ENCODE measurements at places on chromosomes 16 and 17.

DNA sequence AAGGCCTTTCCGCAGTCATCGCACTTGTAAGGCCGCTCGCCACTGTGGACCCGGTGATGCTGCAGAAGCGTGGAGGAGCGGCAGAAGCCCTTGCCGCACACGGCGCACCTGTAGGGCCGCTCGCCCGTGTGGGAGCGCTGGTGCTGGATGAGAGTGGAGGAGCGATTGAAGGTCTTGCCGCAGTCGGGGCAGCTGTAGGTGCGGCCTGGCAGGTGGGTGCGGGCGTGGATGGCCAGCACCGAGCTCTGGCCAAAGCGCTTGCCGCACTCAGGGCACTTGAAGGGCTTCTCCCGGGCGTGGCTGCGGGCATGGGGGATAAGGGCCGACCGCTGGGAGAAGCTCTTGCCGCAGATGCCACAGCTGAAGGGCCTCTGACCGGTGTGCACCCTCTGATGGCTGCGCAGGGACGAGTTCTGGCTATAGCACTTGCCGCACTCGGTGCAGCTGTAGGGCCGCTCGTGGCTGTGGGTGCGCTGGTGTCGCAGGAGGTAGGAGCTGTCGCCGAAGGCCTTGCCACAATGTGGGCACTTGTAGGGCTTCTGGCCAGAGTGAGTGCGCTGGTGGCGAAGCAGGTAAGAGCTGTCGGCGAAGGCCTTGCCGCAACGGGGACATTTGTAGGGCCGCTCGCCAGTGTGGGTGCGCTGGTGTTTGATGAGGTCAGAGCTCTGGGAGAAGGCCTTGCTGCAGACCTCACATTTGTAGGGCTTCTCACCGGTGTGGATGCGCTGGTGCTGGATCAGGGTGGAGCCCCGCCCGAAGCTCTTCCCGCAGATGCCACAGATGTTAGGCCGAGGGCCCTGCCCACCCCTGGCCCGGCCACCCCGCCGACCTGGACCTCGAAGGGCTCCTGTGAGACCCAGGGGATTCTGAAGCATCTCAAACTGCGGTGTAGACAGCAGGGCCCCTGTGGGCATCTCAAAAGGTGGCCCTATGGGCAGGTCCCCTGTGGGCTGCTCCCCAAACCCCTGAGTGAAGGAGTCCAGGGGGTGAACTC, 1.5 kb downstream of the ZNF768 start:
- DNase-seq = no peak

DNA sequence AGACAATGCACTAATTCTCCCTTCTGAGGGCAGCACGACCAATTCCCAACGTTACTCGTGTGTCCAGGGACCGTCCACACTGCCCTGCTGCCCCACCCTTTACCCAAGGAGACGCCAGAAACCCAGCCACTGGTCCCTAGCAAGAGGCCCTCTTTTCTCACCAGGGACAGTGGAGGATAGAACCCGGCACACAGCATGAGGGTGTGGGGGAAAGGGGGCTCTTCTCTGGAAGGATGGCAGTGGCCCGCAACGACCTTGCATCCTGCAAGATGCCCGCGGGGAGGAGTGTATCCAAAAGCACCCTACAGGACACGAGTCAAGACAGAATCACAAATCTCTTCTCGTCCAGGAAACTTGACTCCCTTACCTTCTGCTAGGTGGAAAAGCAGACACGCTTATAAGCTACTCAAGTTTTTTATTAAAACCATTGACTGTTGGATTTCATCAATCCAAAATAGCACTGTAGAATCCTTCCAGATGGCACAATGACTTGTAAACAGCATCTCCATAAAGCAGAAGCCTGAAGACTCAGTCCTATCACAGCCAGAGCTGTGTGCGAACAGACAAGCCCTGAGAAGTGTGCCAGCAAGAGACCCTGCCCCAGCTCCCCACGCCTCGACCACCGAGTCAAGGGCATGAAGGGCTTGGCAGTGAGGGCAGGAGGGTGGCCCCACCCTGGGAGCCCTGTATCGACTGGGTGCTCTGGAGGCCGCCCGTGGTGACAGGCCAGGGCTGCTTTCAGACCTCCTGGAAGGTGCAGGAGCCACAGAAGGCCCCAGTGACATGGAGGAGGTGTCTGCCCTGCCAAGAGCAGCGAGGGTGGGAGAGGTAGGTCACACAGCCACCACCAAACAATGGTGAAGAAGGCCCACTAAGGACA, 103.8 kb downstream of the ANKRD11 start:
- DNase-seq = no peak

DNA sequence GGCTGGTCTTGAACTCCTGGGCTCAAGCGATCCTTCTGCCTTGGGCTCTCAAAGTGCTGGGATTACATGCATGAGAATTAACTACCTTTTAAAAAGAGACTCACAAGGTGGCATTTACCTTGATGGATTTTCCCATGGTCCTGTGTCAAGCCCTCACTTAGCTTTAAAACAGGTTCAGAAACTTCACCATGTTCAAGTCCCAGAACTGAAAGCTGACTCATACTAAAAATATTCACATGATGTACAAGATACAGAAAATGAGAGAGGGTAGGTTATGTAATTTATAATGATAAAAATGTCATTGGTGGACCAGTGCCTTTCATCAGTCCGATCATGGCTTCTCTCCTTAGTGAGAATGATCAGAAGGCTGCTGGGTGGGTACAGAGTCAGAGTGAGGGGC, 4.3 kb upstream of the AKAP1 start:
- DNase-seq = no peak

- peak; percentile 64 for DNase-seq
Observed at GRCh38 chr17:31008374-31009041, 37.7 kb downstream of the RNF135 start.

- DNase-seq = no peak
Observed at GRCh38 chr17:79796444-79796762, 474 bp downstream of the CBX8 start.

DNA sequence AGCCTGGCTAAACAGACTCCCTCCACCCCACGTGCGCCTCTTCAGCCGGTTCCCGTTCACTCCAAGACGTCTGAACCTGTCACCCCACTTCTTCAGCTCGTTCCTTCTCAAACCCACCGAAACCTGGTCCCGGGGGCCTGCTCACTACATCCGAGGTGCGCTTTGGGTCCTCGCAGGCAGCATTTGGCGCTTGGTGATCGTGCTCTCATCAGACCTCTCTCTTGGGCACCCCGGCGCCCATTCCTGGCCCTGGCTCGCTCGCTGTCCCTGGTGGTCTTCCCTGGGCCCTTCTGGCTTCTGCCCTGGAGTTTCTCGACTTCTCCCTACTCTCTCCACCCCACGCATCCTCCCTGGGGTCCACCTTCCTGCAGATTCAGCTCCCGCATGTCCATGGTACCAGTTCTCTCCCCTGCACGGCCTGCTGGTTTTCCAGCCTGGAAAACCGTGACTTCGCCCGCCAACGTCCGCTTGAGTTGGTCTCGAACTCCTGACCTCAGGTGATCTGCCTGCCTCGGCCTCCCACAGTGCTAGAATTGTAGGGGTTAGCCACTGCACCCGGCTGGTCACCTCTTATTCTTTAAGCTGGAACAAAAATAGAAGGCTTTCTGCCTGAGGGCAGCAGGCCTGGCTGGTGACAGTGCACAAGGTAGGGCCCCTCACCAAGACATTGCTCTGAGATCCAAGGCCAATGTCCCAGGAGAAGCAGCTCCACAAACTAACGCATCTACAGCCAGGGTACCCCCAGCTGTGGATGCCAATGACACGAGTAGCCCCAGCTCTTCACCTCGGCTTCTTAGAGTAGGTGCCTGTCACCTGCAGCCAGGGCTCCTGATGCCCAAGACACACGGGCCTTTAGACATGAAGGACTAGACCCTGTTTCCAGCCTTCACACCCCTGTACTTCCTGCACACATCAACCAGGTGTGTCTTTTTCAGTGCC, 1.1 kb upstream of the MEAK7 start:
- DNase-seq = no peak

DNA sequence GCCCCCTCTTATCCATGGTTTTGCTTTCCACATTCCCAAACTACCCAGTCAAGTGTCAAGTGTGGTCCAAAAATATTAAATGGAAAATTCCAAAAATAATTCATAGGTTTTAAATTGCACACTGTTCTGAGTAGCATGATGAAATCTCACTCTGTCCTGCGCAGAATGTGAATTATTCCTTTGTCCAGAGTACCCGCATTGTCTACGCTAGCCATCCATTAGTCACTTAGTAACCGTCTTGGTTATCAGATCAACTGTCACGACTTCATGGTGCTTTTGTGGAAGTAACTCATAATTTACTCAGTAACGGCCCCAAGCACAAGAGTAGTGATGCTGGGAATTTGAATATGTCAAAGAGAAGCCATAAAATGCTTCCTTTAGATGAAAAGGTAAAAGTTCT, 94.9 kb downstream of the SLC39A11 start:
- DNase-seq = no peak

DNA sequence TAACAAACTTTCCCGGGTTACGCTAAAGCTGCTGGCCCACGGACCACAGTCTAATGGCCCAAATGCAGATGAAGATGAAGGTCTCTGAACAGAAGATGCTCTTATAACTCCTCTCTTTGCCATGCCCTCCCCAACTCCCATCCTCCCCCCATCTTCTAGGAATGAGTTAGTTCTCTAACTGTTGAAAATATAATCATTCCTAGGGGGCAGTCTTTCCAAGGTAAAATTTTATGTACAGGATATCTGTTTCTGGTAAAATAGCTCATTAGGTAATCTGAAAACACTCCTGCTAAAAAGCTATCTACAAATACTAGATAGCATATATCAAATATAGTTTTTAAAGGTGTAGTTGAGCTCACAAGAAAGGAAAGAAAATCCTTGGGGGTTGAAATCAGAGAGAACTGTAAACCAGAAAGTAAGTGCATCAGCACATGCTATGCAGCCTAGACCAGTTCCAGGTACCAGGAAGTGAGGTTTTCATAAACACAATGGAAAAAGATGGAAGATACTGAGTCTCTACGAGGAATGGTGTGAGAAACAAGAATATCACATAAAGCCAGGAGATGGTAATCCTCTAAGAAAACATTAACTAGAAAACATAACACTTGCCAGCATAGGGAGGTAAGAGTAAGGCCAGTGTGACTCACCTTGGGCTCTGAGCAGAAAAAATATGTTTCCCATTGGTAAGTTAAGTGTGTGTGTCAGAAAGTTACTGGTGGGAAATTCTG, 38.1 kb downstream of the CMC2 start:
- no peak for DNase-seq

DNA sequence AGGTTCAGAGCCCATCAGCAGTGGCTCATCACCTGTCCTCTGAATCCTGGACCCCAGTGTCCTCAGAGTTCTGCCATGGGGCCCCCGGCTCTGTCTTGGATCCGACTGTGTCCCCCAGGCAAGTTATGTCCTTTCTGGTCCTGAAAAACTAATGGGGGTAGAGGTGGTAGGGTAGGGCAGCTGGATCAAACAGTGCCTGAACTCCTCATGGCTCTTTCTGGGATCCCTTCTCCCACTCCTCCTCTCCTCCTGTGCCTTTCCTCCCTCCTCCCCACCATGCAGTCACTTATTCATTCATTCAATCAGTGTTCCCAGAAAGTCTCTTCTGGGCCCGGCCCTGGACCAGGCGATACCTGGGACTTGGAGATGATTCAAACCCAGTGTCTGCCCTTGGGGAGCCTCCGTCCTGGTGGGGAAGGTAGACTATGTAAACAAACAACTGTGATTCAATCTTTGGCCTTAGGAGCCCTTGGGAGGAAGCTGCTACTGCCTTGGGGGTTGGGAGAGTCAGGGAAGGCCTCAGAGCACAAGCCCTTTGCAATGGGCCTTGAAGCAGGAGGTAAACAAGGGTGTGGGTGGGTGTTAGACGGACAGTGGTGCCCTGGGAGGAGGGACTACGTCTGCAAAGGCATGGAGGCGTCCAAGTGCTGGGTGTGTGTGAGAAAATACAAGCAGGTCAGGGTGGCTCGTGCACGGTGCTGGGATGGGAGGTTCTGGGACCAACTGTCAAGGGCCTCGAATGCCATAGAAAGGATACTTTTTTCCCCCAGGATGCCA, 6.4 kb upstream of the FAM83G start:
- no peak for DNase-seq

GRCh38 chr17:82302568-82302963, 14.8 kb downstream of the CD7 start:
- DNase-seq = no peak

- no peak for DNase-seq
Observed at GRCh38 chr17:82241926-82242697, 13.3 kb downstream of the SLC16A3 start.

- no peak for DNase-seq
Observed at GRCh38 chr17:81911969-81912368, 770 bp upstream of the PCYT2 start.

DNA sequence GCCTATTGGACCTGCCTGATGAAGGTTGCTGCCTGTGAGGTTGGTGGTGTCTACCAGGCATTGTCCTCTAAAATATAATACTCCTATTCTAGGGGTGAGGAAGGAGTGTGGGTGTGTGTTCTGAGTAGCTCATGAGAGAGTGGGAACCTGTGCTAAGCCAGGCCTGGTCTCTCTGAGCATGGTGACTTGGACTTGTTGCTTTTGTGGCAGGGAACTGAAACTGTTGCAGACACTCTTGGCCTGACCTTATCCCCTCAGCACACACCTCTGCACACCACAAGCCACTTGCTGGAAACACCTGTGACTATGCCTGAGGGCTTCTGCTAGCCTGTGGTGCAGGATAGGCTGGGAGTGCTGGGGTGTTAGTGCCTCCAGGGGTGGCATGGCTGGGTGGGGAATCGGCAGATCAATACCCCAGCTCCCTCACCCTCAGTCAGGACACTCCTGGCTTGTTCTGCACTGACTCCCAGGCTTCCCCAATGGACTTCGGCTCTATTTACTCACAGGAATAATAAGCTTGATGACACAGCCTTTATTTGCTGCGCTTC, 29.9 kb downstream of the PLCG2 start:
- peak; percentile 7 for DNase-seq

- DNase-seq = no peak
Observed at GRCh38 chr16:49727611-49728010, 128.3 kb downstream of the ZNF423 start.

GRCh38 chr17:42806249-42806648, 7.6 kb downstream of the CNTD1 start:
- DNase-seq = no peak

DNA sequence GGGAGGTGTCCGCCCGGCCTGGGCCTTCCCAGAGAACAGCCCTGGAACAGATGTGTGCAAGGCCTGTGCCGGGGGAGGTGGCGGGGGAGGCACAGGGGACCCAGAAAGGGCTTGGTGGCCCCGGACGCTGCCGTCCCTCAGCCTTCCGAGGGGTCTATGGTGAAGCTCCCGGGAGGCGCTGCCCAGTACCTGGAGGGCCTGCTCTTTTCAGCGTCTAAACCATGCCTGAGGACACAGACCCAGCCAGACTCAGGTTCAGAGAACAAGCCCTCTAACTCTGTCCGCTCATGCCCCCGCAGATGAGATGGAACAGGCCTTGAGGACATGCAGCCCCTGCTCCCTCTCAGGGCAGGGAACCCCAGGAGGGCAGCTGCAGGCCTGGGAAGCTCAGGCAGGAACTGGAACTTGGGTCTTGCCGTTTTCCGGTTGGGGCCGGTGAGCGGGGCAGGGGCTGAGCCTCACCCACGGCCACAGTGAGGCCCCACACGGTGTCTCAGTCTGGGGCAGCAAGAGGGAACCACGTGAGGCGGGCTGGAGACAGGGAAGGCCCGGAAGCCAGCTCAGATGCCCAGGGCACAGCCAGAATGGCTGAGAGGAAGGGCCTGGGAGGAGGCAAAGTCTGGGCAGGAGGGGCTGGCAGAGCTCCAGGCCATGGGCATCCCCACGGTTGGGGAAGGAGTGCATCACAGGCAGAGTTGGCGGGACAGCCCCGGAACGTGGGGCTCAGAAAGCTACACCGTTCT, 12.5 kb downstream of the SLC16A3 start:
- DNase-seq = peak; percentile 39
